ENCODE measurements at places on chromosomes 13 and 19. TPM values are rescaled to one million over a fixed set of nuclear protein-coding genes. Genes with fewer than 3 reads are reported as not detected.

The CCDC8 gene
- total RNA-seq = 29.7 TPM

The CNN1 gene
- 74.3 TPM for total RNA-seq

The ELANE gene
- total RNA-seq = 1.0 TPM

The ZNF536 gene
- total RNA-seq = not detected

The DCT gene
- 2.2 TPM for total RNA-seq

The CCDC169 gene
- total RNA-seq = 1.1 TPM

The DNAAF3 gene
- 4.9 TPM for total RNA-seq

The LPAR6 gene
- total RNA-seq = 40.5 TPM

The ANKRD24 gene
- total RNA-seq = 0.98 TPM
